ENCODE measurements at places on chromosomes 7 and 10. TPM values are rescaled to one million over a fixed set of nuclear protein-coding genes. Genes with fewer than 3 reads are reported as not detected.

- DNase-seq = peak; percentile 42
Measured at GRCh38 chr7:47337531-47337930, 244.4 kb downstream of the TNS3 start.

DNA sequence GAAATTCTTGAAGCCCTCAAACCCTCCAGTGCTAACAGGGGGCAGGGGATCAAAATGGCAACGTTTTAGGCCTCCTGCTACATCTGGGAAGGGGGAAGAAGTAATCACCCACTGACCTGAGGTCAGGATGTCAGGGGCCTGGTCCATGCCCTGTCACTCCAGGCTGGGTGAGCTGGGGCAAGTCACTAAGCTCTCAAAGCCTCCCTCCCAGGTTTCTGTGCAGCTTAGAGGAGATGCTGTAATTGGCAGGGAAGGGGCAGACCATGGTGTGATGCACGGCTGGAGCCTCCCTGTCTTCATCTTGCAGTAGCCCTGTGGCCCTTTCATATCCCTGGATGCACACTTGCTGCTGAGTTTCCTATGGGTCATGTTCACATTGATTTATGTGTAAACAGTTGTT is 27.2 kb downstream of the LEP start:
- DNase-seq = no peak

Gene STOX1
- total RNA-seq = under 0.01 TPM

Gene GPR85
- total RNA-seq = 2.6 TPM

Gene SKIDA1
- 0.32 TPM for total RNA-seq
